Neuronal stem cell (in vitro differentiated cells): ENCODE measurements at places on chromosomes 11 and 22.

DNA sequence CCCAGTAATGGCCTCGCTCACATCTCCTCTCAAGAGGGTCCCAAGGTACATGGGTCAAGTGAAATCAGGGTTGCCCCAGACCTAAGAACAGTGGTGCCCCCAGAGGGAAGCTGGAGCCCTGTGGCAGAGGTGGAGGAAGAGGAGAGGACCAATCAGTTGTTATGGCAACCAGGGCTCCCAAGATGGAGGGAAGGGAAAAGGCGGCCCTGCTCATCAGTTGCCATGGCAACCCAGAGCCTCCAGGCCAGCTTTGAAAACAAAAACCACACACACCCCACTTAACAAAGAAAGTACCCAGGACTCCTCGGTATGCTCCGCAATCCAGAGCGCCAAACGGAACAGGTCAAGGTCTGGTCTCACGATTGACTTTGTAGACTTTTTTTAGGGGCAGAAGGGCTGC is 53.5 kb upstream of the SLC35C1 start:
- peak; percentile 73 for DNase-seq

DNA sequence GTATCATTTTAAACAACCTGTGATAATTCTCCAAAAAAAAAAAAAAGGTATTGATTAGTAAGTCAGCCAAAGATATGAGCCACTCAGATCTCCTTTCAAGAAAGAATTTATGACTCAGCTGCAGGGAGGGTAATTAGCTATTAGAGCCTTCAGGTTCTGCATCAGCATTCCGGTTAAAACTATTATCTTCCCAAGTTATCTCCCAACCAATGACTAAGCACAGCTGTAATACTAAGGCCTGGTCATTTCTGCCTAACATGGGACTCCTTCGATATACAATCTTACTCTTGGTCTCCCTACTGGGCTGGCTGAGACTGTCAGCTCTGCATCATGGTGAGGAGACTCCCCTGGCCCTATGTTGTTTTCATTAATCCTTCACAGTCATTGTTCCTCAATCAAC is 60.4 kb downstream of the SBF2 start:
- no peak for DNase-seq

DNA sequence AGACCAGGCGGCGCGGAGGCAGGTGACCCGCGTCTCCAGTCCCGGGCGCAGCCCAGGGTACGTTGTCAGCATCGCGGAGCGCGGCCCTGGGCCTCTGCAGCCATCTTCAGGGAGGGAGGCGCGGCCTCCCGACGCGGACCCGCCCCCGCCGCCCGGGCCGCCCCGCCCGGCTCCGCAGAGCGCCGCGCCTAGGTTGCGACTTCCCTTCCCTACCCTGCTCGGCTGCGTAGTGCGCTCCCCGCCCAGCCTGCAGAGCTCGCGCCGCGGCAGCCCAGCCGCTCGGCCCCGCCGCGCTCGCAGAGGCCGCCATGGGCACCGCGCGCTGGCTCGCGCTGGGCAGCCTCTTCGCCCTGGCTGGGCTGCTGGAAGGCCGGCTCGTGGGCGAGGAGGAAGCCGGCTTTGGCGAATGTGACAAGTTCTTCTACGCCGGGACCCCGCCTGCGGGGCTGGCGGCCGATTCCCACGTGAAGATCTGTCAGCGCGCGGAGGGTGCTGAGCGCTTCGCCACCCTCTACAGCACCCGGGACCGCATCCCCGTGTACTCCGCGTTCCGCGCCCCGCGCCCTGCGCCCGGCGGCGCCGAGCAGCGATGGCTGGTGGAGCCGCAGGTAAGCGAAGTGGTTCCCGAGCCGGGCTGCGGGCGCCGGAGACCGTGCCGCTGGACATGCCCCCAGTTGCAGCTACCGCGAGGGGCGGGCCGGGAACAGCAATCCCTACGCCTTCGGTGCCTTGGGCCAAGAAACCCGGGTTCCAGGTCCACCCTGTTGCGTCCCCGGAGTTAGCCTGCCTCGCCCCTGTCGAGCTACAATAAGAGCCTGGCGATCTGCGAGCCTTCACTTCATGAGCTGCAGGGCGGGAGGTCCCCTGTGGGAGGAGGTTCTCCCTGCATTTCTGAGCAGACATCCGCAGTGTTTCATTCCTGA is at the start of gene ENDOD1:
Gene ENDOD1 (plus strand): TSS at position 227 of the 923 bp plus-strand sequence. CDS start 82 bp downstream, at position 309.
- peak; percentile 75 for DNase-seq

DNA sequence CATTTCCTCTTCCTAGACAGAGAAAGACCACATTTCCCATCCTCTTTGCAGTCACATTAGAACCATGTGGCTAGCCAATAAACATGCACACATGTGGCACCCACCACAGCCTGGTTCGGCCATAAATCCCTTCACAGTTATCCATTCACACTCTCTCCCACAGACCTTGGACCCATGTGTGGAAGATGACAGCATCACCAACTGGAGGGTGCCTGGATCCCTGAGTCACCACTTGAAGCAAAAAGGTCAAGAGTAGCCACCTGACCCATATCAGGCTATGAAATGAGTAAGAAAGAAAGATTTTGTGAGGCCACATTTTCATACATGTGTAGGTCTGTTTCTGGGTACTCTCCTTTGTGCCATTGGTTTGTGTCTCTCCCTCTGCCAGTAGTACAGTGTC is 9.0 kb upstream of the TMEM121B start:
- DNase-seq = no peak

- DNase-seq = no peak
Observed at GRCh38 chr11:78400116-78400515, 17.5 kb downstream of the GAB2 start.

GRCh38 chr11:38547462-38547861 is 1949.4 kb upstream of the RAG2 start:
- DNase-seq = no peak
